ENCODE measurements at places on chromosomes 7 and 10.

DNA sequence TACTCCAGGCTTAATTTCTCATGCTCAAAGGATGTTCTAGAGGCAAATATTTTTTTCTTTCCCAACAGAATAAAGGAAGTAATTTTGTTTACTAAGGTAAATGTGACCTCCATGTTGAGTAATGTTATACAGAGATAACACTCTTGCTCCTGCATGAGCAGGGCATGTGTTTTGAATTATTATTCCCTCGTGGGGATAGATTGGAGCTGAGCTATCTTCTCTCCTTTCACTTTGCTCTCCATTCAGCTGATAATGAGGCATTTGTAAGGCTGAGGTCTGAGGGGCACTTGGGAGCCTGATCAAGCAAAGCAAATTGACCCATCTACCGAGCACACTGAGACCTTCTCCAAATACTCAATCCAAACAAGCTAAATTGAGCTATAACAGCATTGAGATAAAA, 50.7 kb upstream of the GHITM start:
- DNase-seq, result no peak

GRCh38 chr10:119396709-119397071, 145.8 kb downstream of the RGS10 start:
- no peak for DNase-seq

GRCh38 chr10:33559105-33559504, 224.6 kb upstream of the NRP1 start:
- no peak for DNase-seq

DNA sequence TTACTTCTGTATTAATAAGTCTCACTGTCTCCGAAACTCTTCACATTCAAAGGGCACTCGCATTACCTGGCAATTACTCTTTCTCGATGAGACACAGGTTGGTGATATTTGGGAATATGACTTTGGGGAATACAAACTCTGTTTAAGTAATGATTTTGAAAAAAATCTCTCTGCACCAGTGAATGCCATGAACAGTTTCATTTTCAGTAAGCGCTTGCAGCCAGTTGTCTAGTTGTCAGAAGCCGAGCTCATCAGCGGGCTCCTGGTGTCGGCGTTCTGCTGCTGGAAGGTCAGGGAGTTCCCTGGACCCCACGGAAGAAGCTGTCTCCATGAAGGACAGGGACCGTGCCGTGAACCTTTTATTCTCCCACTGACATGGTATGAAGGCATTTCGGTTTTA, 57.7 kb downstream of the PTPRE start:
- DNase-seq, result no peak

- no peak for DNase-seq
Measured at GRCh38 chr10:100360234-100360633, 13.2 kb downstream of the SCD start.

DNA sequence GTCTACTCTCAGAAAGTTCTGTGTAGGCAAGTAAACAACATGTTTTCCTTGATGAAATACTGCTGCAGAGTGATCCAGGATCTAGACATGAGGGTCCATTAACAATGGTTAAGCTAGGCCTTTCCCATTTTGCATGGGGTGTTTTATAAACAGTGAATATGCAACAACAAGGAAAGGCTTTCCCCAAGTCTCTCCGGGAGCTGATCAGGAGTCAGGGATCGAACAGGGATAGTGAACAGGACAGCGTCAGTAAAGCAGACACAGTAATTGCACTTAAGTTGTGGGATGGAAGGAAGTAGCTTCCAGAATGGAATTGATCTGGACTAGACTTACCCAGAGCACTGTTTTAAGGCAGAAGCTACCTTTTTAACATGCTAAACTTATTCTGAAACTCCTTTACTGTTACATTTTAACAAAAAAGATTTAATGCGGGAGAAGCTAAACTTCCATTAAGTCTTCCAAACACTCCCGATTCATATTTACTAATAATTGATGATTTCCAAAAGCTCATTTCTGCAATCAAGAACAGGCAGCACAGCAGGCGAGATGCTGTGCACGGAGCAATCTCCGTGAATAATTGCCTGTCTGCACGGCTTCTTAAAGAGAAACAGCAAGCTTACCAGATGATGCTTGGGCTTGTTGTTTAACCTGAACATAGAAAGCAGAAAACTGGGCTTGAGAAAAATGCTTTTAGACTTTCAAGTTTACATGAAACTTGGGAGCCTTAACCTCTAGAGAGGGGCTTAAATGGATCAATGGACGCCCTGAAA, 50.3 kb upstream of the DOCK1 start:
- DNase-seq, result no peak

DNA sequence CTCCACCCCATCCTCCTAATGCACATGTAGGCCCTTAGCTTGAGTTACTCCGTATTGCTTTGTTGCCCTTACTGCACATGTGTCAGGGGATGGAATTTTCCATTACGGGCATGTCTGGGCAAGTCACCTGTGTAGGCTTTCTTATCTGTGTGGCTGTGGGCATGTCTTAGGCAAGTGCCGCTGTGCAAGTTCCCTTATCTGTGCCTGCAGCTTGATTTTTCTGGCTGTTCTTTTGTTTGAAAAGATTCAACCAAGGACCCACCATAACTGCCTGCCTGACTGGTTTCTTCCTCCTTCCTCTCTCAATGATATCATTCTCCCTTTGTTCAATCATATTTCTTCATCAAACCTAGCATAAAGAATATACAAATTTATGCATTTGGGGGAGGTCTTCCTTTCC, 88.5 kb downstream of the AKR1D1 start:
- no peak for DNase-seq

GRCh38 chr10:75723319-75723980, 292.0 kb downstream of the LRMDA start:
- no peak for DNase-seq

GRCh38 chr7:127578036-127578684, 7.2 kb downstream of the GCC1 start:
- DNase-seq, result no peak

DNA sequence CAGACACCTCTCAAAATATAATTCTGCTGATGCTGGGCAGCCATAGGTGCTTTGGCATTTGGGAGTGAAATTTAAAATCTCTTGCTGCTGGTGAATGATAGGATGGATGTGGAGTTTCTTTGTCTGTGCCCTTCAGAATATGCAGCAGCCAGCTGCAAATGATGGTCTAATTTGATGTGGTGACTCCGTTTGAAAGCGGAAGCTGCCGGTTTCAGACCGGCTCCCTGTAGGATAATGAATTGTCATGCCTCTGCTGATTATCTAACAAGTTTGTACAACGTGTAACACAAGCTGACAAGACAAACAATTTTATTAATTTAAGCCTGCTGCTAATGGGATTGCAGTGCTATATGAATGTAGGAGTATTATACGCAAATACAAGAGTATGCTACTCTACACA, 103.5 kb downstream of the SND1 start:
- no peak for DNase-seq

Measured in activated CD4-positive, alpha-beta T cell treated with anti-CD3 and anti-CD28 coated beads for 1 hour (primary cell).